ENCODE measurements at places on chromosomes 3 and 15.

GRCh38 chr3:32813180-32813579, 4.6 kb upstream of the TRIM71 start:
- no peak for DNase-seq

- DNase-seq = no peak
Measured at GRCh38 chr15:95830281-95830680, 500.2 kb upstream of the NR2F2 start.

GRCh38 chr3:149662240-149662887, 4.5 kb upstream of the WWTR1 start:
- no peak for DNase-seq

GRCh38 chr3:186757214-186757613, 26.2 kb upstream of the EIF4A2 start:
- no peak for DNase-seq

DNA sequence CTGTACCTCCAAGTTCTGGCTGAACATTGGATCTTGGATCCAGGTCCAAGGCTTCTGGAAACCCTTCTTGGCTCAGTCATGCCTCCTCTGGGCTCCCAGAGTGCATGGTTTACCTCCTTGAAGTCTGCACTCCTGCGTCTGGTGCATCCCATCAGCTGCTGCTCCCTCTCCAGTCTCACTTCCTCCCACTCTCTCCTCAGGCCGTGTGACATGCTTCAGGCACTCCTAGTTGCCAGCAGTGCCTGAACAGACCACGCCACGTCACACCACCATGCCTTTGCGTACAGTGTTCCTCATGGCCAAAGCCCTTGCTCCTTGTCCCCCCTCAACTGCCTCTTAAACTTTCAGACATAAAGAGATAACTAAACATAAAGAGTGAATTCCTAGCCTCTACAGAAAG, 5.7 kb downstream of the GPR27 start:
- no peak for DNase-seq

Measured in WTC11 (cell line).